A172 (cell line): ENCODE measurements at places on chromosomes 16 and 17.
A peak's percentile ranks its signal among the peaks of the same experiment; 100 is the strongest.

GRCh38 chr16:88624977-88625576, 13.3 kb upstream of the IL17C start:
- DNase-seq, result no peak

- no peak for DNase-seq
These were observed 215.5 kb downstream of the MRTFB start for GRCh38 chr16:14286368-14287230.

DNA sequence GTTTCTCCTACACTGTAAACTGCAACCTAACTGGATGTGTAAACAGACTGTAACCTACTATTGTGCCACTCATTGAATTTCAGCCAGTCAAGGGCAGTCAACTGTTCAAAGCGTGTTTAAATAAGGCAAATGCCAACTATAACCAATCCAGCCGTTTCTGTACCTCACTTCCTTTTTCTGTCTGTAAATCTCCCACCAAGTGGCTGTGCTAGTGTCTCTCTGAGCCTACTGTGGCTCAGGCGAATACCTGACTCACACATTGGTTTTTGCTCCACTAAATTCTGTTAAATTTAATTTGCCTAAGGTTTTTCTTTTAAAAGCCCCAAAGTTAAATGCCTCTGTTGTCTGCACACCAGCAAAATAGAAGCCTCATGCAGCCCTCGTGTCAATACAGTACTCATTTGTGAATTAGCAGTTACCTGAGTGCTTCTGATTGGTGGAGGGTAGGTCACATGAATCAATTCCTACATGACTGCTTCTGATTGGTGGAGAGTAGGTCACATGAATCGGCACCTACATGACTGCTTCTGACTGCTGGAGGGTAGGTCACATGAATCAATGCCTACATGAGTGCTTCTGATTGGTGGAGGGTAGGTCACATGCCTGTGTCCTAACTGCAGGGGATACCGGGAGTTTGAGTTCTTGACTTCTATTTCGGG, 31.1 kb upstream of the CCR7 start:
- peak; percentile 96 for DNase-seq

GRCh38 chr17:35801583-35802224, 6.3 kb upstream of the MMP28 start:
- no peak for DNase-seq

GRCh38 chr17:77373299-77374169, 232.8 kb downstream of the SEC14L1 start:
- DNase-seq, result no peak

DNA sequence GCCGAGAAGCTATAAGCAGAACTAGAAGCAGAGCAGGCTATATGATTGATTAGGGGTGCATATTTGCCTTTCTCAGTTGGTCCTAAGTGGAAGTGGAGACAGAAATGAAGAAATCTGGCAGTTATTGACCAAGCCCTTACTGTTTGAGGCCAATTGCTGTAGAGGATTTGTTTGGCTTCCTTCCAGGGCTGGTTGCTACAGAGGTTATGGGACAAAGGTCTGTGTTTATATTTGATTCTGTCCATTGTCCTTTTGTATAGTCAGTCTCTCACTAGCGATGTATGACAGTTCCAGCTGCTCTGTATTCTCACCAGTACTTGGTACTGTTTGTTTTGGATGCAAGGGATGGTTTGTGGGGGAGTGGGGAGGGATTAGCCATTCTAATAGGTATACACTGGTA, 7.3 kb upstream of the ALOX15 start:
- no peak for DNase-seq

- DNase-seq, result no peak
These were observed 38.1 kb downstream of the SHCBP1 start for GRCh38 chr16:46583036-46583435.

- no peak for DNase-seq
These were observed 12.9 kb downstream of the VASN start for GRCh38 chr16:4384509-4384942.

GRCh38 chr17:39612291-39612894, 4.7 kb upstream of the NEUROD2 start:
- DNase-seq, result no peak

- no peak for DNase-seq
These were observed 29.6 kb upstream of the ABCA9 start for GRCh38 chr17:69090365-69090764.

GRCh38 chr17:5509482-5509881, 23.1 kb downstream of the MIS12 start:
- peak; percentile 48 for DNase-seq

DNA sequence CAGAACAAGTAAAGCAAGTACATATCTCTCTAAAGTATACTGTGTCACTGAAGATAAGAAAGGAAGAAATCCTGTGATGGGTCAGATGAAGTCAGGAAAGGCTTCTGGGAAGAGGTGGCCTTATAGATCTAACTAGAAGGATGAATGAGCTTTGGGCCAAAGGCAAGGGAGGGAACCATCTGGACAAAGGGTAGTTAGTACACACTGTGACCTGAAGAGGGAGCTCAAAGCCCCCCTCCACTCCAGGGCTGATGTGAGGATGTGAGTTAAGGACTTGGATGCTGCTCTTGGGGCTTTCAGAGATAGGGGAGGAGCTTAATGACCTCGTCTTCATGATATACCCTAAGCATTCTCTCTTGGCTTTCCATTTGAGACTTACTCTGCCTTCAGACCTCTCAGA, 185.3 kb upstream of the CACNG3 start:
- peak; percentile 57 for DNase-seq

DNA sequence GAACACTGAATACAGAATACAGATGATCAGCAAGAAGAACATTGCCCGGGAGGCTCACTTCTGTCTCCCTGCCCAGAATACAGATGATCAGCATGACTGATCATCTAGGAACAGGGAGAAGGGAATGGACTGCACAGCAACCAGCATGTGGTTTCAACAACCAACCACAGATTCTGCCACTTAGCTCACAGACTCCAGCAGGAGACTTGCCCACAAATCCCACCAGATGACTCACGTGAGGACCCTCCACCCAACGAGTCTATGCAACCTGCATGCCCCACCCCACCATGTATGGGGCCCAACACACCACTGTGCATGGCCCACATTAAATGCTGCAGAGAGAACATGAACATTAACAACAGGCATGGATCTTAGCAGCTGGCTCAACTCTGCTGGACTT, 36.1 kb upstream of the ALOX12 start:
- no peak for DNase-seq

DNA sequence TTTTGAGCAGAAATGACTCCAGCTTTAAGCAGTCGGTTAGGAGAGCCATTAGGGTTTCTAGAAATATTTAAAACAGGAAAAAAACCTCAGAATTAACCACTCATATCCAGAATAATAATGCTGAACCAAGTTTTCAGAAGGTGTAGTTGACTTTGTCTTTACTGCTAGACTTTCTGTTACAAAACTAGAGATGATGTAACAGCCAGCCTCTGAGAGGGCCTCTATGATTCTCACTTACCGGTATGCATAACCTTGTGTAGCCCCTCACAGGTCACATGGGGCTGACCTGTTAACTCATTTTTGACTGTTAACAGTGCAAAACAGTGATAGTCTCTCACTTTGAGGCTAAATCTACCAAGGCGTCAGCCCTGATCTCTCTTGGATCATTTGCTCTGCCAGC, 74.3 kb downstream of the TEX14 start:
- no peak for DNase-seq

- DNase-seq, result no peak
These were observed 432 bp upstream of the SLC46A1 start for GRCh38 chr17:28406473-28406814.
